Myocyte (in vitro differentiated cells): ENCODE measurements at places on chromosomes 16 and 17. TPM values are rescaled to one million over a fixed set of nuclear protein-coding genes. Genes with fewer than 3 reads are reported as not detected.

DNA sequence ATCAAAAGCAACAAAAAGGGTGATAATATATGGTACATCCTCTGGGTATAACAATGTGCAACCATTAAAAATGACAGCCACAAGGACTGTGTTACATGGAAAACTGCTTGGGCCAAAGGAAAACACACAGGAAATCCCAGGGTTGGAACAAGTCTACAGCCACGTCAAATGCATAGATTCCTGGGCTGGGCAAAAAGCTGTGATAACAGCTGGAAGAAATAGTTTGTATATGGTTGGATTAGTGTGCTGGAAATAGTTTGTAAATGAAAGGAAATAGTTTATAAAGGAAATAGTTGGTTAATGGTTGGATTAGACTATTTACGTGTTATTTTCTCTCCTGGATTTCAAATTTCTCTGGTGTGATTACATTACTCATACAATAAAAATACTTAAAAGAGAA, 2.6 kb downstream of the HSD17B2 start:
- DNase-seq: no peak

DNA sequence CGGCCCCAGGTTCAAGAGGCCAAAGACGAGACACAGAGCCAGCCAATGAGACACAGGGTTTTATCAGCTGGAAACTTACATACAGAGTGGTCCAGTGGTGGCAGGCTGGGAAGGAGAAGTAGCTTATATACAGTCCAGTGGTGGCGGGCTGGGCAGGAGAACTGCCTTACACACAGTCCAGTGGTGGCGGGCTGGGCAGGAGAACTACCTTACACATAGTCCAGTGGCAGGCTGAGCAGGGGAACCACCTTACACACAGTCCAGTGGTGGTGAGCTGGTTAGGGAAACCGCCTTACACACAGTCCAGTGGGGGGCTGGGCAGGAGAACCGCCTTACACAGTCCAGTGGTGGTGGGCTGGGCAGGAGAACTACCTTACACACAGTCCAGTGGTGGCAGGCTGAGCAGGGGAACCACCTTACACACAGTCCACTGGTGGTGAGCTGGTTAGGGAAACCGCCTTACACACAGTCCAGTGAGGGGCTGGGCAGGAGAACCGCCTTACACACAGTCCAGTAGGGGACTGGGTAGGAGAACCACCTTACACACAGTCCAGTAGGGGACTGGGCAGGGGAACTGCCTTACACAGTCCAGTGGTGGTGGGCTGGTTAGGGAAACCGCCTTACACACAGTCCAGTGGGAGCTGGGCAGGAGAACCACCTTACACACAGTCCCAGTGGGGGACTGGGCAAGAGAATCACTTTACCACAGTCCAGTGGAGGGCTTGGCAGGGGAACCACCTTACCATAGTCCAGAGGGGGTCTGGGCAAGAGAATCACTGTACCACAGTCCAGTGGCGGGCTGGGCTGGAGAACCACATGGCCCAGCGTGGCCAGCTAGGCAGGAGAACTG, 90.9 kb downstream of the GAS7 start:
- DNase-seq: no peak

GRCh38 chr17:66782851-66783250, 52.1 kb upstream of the CACNG5 start:
- peak; percentile 77 for DNase-seq

- DNase-seq: no peak
These were observed 20.5 kb downstream of the NSMCE1 start for GRCh38 chr16:27248036-27248435.

The CD300E gene
- not detected in 2 replicates for total RNA-seq

DNA sequence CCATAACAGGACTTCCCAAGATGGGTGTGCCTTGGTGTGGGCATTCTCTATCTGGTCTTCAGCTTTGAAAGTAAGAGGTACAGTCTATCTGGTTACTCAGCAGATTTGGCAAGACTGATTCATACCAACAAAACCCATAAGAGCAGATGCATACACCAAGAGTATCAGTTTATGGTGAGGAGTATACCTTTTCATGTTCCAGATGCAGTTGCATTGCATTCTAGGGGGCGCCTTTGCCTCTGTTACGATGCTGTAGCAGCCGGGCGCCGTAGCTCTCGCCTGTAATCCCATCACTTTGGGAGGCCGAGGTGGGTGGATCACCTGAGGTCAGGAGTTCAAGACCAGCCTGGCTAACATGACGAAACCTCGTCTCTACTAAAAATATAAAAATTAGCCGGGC, 31.1 kb upstream of the CARMIL2 start:
- no peak for DNase-seq

DNA sequence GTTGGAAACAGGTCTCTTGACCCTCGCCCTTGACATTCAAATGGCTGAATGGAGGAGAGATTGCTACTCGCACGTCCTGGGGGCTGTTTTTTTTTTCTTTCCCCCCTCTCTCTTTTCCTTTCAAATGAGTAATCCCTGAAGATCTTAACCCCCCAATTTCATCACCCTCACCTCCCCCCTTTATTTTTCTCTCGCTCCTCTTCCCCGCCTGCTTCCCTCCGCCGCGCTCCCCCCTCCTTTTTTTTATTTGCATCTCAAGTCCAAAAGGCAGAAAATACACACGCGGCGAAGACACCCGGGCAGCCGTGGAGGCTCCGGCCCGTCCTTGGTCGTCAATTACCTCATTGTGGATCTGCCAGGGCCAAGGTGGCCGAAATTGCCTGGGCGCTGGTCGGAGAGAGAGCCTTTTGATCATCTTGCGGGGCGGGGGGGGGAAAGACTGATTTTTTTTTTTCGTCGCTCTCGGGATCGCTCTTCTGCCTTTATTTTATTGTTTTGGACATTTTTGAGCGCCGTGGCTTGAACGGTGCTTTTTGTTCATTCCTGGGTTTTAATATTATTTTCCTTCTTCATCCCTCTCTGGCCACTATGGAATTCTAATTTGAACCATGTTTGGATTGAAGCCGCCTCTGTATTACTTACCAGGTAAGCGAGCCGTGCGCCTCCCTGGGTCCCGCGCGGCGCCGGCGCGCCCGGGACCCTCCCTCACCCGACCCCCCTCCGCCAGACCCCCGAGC, 57.2 kb upstream of the GSE1 start:
- no peak for DNase-seq

The OR4D1 gene
- total RNA-seq: not detected in 2 replicates

GRCh38 chr17:77439189-77440018, 298.6 kb downstream of the SEC14L1 start:
- no peak for DNase-seq

The OR1A2 gene
- not detected in 2 replicates for total RNA-seq

DNA sequence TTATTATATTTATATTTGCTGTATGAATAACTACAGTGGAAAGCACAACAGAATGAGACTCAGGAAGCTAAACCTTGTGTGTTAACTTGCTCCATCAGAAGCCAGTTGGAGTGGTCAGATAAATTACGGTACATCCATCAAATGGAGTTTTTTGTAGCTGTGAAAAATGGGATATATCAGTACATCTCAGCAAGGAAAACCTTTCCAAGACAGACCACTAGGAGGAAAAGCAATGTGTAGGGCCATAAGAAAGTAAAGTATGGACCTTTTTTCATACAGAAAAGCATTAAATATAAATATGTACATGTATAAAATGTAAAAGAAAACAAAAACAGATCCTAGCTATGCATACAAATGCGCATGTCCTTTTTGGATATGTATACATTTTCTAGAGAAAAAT, 403.8 kb upstream of the CDH11 start:
- DNase-seq: no peak

The TM4SF5 gene
- not detected in 2 replicates for total RNA-seq

- no peak for DNase-seq
These were observed 2066.7 kb downstream of the TP53TG3F start for GRCh38 chr16:35525979-35526590.

- DNase-seq: no peak
These were observed 6.5 kb downstream of the ENPP7 start for GRCh38 chr17:79737046-79737921.

DNA sequence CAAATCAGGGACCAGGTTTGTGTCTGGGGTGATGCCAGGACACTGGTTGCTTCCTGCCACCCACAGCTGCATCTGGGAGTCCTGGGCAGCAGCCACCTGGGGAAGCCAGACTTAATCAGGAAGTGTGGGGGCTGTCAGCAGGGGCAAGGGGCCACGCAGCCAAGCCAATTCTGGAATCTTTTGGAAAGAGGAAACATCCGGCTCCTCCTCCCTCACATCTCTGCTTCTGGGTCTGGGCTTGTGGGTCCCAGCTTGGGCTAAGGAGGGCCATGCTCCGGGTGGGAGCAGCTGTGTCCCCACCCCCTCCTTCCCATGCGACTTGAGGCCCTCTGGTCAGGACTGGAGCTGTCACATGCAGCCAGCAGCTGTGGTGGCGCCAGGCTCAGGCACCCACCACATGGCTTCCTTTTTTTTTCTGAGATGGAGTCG, 37.0 kb upstream of the CCDC182 start:
- DNase-seq: peak; percentile 71

- peak; percentile 40 for DNase-seq
These were observed 15.0 kb upstream of the TAC4 start for GRCh38 chr17:49862781-49863331.

The BTBD17 gene
- total RNA-seq: not detected in 2 replicates

The HBQ1 gene
- not detected in 2 replicates for total RNA-seq

- DNase-seq: no peak
These were observed 64.2 kb downstream of the SPECC1 start for GRCh38 chr17:20073055-20073979.

GRCh38 chr16:28293601-28293960, 1.3 kb downstream of the SBK1 start:
- no peak for DNase-seq

The CDRT15L2 gene
- total RNA-seq: not detected in 2 replicates

The HLF gene
- total RNA-seq: 0.37 and 0.88 TPM in 2 replicates

GRCh38 chr16:49093939-49094338, 187.7 kb downstream of the CBLN1 start:
- no peak for DNase-seq

The SOX15 gene
- 4.0 and 10.9 TPM in 2 replicates for total RNA-seq

DNA sequence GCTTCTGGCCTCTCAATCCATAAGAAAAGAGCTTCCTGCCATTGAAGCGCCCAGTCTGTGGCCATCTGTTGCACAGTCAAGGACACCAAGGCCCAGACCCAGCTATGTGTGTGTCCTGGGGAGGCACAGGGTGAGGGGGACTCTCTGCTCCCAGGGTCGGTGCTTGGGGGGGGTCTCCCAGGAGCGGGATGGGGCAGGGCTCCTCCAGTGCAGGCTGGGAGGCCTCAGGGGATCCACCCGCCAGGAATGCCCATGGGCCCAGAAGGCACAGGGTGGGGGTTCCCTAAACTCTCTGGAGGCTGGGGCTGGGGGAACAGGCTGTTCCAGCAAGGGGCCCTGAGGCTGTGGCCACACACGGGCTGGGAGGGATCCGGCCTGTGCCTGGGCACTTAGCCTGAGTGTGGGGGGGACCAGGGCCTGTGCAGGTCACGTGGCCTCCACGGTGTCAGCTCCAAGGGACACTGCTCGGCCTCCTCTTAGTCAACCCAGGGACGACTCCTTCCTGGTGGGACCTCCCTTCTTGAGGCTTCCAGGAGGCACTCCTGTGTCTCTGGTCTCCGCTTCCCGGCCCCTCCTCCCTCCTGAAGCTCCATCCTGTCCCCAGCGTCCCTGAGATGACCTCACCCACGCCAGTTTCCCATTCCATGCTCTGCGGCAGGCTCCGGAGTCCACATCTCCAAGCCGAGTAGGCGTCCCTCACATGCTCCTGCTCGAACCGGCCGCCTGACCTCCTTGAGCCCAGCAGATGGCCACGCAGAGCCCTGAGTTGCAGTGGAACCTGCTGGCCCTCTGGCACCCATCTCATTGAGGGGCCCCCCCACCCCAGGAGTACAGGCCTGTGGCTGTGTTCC, 23.1 kb upstream of the BAHCC1 start:
- DNase-seq: peak; percentile 72

GRCh38 chr17:57447990-57448758, 191.9 kb downstream of the MSI2 start:
- DNase-seq: no peak

- no peak for DNase-seq
These were observed 7.2 kb downstream of the SLC38A10 start for GRCh38 chr17:81287741-81288430.

DNA sequence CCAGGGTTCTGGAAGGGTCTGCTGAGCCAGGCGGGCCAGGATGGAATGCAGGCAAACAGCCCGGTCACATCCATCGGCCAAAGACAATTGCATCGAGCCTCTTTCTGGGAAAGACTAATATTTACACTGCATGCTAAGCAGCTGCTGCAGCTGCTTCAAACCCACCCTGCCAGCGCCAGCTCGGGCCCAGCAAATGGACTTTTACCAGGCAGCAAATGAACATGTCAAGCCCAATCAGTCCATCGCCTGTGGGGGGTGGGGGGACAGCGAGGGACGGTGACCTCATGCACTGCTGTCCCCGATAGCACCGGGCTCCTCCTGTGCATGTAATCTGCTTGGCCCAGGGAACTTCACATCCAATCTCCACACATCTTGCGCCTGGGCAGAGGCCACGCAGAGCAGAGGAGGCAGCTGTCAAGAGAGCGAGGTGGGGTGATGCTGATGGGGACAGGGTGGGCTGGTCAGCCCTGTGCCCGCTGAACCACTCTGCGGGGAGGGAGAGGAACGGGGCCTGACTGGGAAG, 39.4 kb upstream of the CDH5 start:
- peak; percentile 26 for DNase-seq

GRCh38 chr16:4306470-4307214, 9.2 kb upstream of the GLIS2 start:
- no peak for DNase-seq

GRCh38 chr16:11342021-11342855, 3.0 kb upstream of the RMI2 start:
- no peak for DNase-seq

DNA sequence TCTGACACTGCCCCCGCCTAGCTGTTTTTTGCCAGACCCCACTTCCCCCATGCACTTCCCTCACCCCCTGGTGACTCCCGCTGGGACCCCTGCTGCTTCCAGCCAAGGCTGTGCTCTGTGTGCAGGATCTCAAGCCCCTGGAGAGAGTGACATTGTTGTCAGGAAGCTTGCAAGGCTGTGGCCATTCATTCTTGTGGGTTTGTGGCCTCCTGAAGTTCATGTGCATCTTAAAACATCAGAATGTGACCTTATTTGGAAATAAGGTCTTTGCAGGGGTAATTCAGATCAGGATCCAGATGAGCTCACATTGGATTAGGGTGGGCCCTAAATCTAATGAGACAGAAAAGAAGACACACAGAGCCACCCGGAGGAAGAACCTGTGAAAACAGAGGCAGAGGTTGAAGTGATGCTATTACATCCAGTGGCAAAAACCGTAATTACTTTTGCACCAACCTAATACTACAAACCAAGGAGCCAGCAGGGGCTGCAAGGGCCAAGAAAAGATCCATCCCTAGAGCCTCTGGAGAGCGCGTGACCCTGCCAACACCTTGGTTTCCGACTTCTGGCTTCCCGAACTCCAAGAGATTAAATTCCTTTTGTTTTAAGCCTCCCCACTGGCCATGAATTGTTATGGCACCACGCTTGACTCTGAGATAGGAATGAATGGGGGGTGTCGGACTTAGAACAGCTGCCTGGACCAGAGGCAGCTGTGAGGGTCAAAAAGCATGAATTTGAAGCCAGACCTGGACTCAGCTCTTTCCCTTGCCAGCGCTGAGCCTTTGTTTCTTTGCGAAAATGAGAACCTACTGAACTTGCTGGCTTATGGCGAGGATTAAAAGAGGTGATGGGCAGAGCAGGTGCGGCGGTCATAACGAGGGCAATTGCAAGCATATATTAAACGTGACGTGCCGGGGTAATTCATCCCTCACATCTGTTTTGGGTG, 75.5 kb downstream of the BMERB1 start:
- peak; percentile 45 for DNase-seq
